Mesothelial cell of epicardium (in vitro differentiated cells): ENCODE measurements at places on chromosomes 1 and 21.

DNA sequence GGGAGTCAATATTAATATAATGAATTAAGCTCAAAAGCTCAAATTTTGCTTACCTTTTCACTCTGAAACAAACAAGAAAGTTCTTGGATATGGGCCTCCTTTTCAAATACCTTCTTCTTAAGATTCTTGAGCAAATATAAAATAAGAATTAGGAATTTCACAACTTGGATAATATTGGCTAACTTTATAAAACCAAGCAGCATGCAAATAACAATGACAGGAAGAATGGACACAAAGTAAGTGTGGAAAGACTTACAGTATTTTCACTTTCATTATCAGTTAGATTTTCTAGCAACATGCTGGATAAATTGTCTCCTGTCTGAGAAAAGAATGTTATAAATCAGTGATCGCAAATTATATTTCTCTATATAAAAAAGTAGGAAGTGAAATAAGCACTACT is 13.2 kb downstream of the ODF2L start:
- no peak for DNase-seq

GRCh38 chr1:31843506-31843905 is 27.7 kb upstream of the SPOCD1 start:
- DNase-seq, result no peak

DNA sequence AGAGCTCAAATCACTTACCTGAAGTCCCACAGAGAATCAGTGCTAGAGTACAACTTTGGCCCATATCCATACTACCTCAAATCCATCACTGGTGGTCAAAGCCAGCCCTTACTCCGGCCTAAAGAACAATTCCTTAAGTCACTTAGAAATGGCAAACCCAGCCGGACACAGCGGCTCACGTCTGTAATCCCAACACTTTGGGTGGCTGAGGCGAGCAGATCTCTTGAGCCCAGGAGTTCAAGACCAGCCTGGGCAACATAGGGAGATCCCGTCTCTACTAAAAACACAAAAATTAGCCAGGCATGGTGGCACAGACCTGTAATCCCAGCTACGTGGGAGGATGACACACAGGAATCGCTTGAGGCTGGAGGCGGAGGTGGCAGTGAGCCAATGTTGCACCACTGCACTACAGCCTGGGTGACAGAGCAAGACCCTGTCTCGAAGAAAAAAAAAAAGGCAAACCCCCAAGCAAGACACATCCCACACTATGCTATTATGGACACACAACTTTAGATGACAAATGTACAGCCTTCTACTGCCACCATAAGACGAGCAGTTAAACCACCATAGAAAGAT is 24.0 kb downstream of the NPHP4 start:
- no peak for DNase-seq

GRCh38 chr1:156828400-156829124 is 11.9 kb upstream of the SH2D2A start:
- DNase-seq, result no peak
